ENCODE measurements at places on chromosomes 7 and 10.
A peak's percentile ranks its signal among the peaks of the same experiment; 100 is the strongest.

DNA sequence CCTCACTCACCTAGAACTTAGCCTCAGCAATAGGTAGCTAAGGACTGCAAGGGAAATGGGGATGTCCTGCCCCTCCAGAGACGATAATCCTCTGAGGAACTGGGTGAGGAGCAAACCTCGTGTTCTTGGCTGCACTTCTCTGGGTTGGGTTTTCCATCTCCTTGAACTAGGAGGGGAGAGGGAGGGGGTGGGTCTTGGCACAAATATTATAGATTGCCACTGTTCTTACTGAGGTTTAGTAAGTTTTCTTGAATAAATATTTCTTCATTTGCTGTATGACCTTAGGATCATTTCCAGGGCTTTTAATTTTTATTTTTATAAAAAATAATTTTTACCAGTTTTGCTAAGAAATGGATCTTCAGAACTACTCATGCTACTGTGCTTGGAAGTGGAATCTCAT is 406.7 kb upstream of the FZD8 start:
- no peak for DNase-seq

DNA sequence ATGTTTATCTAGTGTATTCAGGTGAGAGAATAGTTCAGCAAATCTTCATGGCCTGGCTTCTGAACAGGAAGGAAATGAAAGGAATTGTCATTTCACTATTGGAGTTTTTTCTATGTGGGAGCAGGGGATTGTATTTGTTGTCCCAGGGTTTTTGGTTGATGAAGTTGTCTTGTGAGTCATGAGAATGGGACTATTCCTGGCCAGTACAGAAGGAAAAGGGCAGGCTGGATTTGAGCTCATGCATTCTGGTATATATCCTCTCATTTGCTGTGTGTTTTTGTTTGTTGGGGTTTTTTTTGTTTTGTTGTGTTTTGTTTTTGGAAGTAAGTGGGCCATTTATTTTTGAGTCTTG is 101.2 kb upstream of the MKLN1 start:
- no peak for DNase-seq

DNA sequence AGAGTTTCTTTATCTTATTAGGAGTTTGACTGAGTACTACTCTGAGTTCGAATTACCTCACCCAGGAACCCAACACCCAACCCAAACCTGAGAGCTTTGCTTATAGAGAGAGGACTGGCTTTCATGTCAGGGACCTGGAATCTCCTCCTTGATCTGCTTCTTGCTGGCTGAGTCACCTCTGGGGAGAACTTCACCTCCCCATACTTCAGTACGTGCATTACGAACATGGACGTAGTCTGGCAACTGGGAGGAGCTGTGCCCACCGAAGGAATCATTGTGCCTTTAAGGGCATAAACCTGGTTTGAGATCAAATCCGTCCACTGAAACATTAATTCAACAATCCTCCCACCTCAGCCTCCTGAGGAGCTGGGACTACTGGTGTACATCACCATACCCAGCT is 12.2 kb upstream of the PSAP start:
- DNase-seq, result no peak

GRCh38 chr10:129641351-129641750 is 174.3 kb downstream of the MGMT start:
- no peak for DNase-seq

DNA sequence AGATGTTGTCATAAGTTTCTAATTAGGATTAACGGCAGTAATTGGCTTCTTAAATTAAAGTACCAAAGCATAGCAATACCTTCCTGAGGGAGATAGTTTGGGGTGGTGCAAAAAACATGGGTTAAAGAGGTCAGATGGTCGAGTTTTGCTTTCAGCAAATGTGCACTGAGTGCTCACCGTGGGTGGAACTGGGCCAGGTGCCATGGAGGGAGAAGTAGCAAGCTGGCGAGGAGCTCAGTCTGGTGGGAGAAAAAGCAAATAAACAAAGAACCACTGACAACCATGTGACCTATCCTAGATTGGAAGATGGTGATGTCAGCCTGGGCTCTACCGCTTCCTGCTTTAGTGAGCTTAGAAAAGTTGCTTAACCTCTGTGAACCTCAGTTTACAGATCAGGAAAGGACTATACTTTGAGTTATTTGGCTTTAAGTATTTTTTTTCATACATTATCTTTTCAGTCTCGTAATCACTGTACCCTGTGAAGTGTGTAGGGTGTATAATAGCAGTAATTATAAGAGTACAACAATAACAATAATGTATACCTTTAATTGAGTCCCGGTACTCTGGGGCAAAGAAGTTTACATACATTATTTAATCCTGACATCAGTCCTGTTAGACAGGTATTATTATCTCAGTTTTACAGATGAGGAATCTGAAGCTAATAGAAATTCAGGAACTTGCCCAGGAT is 69.0 kb upstream of the PDCD4 start:
- DNase-seq, result peak; percentile 41

GRCh38 chr7:30475580-30475979 is 3.0 kb downstream of the NOD1 start:
- no peak for DNase-seq

DNA sequence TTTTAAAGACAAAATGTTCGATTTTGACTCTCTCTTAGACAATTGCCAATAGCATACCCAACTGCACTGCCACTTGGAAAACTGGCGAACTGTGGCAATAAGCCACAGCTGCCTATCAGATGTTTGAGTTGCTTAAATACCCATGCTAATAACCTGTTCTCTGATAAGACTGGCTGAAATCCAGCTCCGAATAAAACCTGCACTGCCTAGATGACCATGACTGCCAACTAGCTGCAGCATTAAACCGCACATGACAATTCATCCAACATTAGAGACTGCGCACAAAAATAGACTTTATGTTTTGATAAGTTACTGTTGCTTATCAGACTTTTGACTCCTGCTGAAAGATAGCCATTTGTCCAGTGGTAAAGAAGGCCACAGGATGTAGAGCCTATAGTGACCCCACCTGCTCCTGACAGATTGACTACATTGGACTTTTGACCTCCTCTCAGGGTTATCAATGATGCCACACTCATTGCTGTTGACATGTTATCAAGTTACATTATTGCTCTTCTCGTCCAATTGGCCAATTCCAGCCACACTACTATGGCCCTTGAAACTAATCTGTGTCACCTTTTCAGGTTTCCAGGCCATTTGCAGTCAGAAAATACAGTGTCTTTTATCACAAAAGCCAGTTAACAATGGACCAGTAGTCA is 299.0 kb downstream of the HGF start:
- no peak for DNase-seq

- no peak for DNase-seq
Measured at GRCh38 chr7:7861211-7861633, 107.4 kb upstream of the GLCCI1 start.

All from GM06990 (cell line).